Umbilical cord (tissue), 2 donors: ENCODE measurements at places on chromosomes 3 and 15.
A peak's percentile ranks its signal among the peaks of the same experiment; 100 is the strongest.

DNA sequence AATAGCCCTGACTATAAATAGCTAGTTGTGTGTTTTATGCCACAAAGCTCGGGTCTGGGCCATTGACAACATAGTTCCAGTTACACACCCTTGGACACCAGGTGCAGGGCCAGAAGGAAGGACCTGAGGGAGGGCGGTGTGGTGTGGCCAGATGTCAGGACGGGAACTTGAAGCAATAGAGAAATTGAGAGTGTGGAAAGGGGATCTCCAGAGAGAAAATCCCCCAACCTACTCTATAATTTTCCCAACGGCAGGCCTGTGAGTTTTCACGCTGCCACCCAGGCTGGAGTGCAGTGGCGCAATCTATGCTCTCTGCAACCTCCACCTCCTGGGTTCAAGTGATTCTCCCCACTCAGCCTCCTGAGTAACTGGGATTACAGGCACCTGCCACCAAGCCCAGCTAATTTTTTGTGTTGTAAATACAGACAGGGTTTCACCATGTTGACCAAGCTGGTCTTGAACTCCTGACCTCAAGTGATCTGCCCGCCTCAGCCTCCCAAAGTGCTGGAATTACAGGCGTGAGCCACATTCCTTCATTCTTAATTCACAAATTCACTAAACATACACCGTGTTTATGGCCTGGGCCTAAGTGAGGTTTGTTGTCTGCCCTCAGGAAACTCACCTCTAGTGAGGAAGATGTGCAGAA is 70.8 kb upstream of the KLF13 start:
- DNase-seq, result no peak

DNA sequence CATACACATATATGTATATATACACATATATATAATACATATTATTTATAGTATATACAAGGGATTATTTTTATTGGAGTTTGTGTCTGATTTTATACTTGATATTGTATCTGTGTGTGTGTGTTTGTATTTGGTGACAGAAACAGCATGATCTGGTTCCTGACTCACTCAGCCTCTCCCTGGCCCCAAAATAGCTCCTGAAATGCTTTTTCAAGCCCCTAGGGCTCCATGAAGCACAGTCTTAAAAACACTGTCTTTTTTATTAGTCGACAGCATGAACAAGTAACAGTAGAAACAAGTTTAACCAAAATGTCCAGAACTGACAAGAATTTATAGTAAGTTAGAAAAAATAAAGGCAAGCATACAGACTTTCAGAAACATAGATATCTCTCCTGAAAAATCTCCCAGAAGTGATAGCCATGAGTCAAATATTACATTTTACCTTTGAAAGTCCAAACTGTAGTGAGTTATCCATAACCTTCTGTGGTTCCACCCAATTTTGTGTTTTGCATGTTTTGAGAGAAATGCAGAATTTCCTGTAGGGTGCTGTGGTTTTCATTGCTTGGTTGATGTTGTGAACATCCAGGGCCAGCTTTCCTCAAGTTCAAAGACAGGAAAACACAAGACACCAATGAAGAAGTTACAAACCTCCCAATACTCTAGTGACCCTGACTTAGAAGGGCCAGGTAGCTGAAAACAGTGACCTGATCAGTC is 98.5 kb upstream of the CCDC80 start:
- DNase-seq, result peak; percentile 59

DNA sequence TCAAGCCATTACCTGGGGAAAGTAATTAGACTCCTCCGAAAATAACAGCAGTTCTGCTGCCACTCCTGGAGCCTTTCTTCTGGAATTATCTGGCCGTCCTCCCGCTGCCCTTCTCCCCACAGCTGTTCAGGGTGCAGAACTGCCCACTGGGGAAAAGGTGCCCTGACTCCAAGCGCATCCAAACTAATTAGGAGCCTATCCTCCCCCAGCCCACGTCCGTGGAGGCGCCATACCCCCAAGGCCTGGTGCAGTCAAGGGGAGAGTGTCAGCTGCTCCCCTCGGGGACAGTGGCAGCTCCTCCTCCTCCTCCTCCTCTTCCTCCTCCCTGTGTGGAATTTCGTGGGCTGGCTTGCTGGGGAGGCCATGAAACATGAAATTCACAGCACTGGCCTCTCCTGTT is 177.2 kb downstream of the XXYLT1 start:
- DNase-seq, result no peak

DNA sequence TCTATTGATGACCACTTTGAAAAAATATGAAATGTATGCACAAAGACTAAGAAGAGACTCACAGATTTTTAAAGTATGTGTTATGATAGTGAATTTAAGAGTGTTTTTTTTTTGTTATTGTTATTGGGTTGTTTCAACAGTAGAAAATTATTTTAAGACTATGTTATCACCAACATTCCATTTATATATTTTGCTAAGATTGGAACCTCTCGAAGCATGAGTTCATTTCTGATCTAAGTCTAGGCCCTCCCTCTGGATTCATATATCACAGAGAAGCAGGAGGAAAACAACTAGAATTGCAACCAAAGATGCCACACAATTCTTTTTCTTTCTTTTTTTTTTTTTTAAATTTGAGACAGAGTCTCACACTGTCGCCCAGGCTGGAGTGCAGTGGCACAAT is 46.8 kb downstream of the ITGB5 start:
- no peak for DNase-seq

DNA sequence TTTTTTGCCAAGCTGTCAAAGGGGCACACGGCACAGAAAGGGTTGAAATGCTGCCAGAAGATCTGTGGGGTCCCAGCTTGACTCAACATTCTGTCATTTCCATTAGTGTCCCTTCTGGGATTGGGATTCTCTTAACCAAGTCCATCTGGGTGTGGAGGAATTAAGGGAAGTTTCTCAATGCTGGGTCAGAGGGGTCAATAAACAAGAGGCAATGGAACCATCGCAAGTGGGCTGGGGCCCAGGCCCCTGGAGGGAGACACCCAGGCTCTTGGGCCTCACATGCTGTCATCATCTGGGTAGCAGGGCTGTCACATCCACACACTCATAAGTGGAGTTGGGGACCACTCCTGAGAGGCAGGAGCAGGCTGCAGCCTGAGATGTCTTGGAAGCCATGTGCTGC is 8.1 kb upstream of the APOD start:
- DNase-seq, result no peak

GRCh38 chr3:194756791-194757325 is 71.2 kb downstream of the FAM43A start:
- no peak for DNase-seq

DNA sequence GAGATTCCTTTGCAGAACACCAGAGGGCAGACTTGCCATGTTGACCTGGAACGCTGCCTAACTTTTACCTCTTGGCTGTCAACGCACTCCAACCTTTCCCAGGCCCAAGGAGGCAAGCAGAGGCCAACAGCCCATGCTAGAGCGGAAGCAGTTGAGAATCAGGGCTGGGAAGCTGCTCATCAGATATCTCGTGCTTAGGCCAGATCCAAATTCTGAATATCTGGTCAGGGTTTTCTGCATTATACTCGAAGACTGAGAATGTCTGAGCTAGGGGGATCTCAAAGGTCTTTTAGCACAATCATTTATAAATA is 2.5 kb downstream of the XIRP1 start:
- peak; percentile 62 for DNase-seq

DNA sequence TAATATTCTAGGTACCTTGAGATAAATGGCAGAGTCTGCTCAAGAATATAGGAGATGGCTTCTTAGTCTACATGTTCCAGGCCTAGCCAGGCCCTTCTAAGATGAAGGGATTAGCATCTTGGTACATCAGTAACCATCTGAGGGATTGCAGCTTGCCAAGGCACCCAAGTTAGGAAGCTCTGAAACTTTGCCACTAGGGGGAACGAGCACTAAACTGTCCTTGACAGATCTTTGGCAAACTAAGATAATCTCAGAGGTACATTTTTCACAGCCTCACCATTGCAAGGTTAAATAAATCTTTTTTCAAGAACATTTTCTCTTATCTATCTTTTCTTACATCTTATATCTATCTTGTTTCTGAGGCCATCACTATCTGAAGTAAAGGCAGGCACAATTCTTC is 351.2 kb downstream of the RAP2B start:
- DNase-seq, result no peak

DNA sequence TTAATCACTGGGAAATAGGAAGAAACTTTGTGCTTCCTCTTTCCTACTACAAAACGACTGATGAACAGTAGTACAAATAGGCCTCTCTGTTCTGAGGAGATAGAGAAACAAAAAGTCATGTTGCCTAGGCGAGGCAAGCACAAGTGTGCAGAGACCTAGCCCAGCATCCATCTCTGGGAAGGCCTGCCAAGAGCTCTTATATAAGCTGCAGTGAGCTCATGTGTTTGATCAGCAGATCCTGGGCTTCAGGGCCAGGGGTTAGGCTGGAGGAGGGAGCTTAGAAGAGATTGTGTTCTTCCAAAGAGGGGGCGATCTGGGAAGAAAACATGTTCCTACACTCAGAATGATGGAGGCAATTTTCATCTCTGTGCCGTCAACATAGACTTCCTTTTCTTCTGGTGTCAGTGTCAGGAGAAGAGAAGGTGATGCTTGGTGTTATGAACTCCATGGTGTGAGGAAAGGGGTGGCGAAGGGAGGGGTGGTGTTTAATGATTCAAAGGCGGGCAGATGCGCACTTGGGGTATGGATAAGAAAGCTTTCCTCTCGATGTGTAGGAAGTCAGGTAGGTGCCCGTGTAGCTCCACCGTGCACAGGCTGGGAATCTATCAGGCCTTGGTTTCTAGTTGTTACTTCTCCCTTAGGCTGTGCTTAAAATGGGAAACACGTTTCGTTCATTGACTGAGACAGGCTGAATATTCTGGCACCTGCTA is 29.5 kb upstream of the ETV5 start:
- peak; percentile 81 for DNase-seq

DNA sequence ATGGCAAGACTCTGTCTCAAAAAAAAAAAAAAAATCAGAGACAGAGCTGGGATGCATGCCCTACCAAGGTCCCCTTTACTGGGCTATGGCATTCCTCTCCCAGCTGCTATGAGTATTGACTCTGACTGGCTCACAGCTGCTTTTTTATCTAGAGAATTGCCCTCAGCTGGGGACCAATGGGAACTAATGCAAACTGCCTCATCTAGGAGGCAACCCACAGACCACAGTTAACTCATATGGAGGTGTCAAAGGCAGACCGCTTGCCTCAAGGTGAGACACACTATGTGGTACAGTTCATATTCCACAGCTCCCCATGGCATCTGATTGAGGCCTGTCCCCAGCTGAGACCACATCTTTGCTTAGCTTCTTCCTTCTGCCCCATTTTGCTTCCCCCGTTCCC is 183.5 kb upstream of the EOMES start:
- no peak for DNase-seq

- DNase-seq, result no peak
These were observed 10.5 kb upstream of the CRABP1 start for GRCh38 chr15:78329625-78330024.

GRCh38 chr3:106823701-106824100 is 553.5 kb upstream of the CCDC54 start:
- peak; percentile 28 for DNase-seq

DNA sequence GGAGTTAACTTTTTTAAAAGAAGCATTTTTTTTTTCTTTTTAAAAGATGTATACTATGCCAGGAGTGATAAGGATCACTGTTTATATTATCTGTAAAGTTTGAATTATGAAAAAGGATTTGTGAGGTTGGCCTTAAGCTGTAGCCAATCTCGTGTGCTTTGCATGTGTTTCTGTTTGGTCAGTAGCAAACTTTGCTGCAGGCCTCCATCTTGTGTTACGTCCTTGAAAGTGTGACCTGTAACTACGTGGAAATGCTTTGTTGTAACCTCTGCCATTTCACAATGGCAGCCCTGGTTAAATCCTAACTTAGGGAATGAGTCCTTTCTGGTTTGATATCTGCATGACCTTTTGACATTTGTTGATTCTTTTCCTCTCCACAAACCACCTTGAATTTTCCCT is 1345.6 kb downstream of the NSUN3 start:
- no peak for DNase-seq

DNA sequence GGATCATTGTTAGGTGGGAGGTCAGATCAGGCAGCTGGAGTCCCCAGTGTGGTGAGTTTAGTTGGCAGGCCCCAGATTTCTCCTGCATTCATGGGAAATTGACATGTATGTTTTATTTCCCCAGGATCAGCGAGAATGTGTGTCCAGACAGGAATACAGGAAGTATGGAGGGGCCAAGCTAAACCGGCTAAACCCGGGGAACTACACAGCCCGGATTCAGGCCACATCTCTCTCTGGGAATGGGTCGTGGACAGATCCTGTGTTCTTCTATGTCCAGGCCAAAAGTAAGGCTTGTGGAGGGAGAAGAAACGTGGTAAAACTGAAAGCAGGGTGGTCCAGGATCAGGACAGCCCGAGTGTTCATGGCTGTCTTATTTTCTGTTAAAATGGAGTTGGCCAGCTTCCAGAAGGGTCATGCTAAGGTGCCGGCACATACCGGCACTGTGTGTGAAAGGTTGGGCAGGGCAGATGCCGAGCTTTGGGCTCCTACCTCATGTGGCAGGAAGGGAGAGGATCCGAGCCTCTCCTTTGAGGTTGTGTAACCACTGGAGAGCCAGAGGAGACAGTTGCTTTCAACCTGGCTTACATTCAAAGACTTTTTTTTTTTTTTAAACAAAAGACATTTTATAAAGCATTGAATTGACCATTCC is 83.1 kb downstream of the PGPEP1L start:
- no peak for DNase-seq

- DNase-seq, result no peak
These were observed 10.1 kb upstream of the FOXB1 start for GRCh38 chr15:59993950-59994401.

DNA sequence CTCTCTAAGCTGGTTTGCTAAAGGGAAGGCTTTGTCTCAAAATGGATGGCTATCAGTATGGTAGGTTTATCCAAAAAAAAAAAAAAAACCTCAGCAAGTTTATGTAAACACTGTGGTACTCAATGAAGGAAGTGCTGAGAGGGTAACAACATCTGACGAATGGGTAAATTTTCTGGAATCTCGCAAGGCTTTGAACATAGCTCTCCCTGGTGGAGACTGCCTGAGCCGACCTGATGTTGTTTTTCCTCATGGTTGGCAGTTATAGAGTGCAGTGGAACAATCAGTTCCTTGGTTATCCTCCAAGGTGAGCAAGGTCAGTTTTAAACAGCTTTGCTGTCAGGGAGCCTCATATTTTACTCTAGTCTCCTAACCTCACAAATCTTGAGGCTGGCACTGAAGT is 94.6 kb downstream of the ZPLD1 start:
- no peak for DNase-seq

DNA sequence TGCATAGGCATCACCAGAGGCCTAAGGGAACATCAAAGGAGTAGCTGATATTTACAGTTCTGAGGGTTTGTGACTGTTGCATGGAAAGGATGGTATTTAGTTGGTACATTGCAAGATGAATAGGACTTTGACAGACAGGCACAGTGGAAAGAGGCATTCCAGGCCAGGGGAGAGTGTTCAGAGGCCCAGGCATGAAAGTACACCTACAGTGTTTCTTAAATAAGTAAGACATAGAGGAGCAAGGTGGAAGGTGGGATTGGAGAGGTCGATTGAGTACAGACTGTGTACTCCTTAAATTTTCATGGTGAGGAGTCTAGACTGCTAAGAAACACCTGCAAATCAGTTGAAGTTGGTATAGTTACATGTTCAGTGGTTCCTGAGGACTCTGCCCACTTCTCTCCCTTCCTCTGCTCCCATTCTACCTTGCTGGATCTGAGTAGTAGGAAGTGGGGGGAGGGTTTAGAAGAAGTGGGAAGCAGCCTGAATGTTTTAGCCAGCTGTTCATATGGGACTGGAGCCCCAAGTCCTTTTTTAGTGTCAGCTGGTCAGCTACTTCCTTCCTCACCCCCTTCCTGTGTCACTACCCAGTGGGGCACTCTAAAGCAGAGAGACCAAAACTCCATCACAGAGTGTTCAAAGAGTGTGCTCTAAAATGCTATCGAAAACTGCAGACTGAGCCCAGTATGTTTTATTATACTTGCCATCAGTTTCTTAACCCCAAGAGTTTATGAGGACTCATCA is 14.0 kb downstream of the KLHL18 start:
- peak; percentile 10 for DNase-seq

- DNase-seq, result peak; percentile 57
These were observed 1.0 kb upstream of the ZNF620 start for GRCh38 chr3:40504636-40505430.
